ENCODE measurements at places on chromosomes 2 and 18. TPM values are rescaled to one million over a fixed set of nuclear protein-coding genes. Genes with fewer than 3 reads are reported as not detected.

The VWA3B gene
- not detected for total RNA-seq

The COL4A3 gene
- not detected for total RNA-seq

The KLF7 gene
- 14.0 TPM for total RNA-seq

The SLC9A4 gene
- not detected for total RNA-seq

The CNDP1 gene
- 0.15 TPM for total RNA-seq

The SIX3 gene
- total RNA-seq, result not detected

The KLHL14 gene
- not detected for total RNA-seq

The TDRD15 gene
- total RNA-seq, result not detected

The PLA2R1 gene
- 1.5 TPM for total RNA-seq

The DAPL1 gene
- total RNA-seq, result not detected

The INSIG2 gene
- total RNA-seq, result 3.5 TPM

The PSTPIP2 gene
- total RNA-seq, result 7.1 TPM

The DAW1 gene
- total RNA-seq, result 6.5 TPM

The PROKR1 gene
- not detected for total RNA-seq

The GPR55 gene
- not detected for total RNA-seq

The HOXD13 gene
- total RNA-seq, result not detected

The ZRANB3 gene
- 9.6 TPM for total RNA-seq

The CCDC74B gene
- 6.2 TPM for total RNA-seq

The NCKAP5 gene
- under 0.01 TPM for total RNA-seq
